Stimulated activated CD8-positive, alpha-beta memory T cell treated with anti-CD3 and anti-CD28 coated beads, Interleukin-7, amount 100 ng/mL, for 24 hours (primary cell): ENCODE measurements at places on chromosomes 7 and 10.

- no peak for DNase-seq
Observed at GRCh38 chr10:96720422-96721206, at the start of gene PIK3AP1. Gene PIK3AP1, minus strand, starts transcription at chr10:96720514. Its CDS starts 120 bp downstream, at chr10:96720394.

GRCh38 chr10:26365681-26366358, 72.3 kb upstream of the APBB1IP start:
- DNase-seq: no peak

GRCh38 chr7:117269417-117269816, 53.4 kb downstream of the WNT2 start:
- no peak for DNase-seq

DNA sequence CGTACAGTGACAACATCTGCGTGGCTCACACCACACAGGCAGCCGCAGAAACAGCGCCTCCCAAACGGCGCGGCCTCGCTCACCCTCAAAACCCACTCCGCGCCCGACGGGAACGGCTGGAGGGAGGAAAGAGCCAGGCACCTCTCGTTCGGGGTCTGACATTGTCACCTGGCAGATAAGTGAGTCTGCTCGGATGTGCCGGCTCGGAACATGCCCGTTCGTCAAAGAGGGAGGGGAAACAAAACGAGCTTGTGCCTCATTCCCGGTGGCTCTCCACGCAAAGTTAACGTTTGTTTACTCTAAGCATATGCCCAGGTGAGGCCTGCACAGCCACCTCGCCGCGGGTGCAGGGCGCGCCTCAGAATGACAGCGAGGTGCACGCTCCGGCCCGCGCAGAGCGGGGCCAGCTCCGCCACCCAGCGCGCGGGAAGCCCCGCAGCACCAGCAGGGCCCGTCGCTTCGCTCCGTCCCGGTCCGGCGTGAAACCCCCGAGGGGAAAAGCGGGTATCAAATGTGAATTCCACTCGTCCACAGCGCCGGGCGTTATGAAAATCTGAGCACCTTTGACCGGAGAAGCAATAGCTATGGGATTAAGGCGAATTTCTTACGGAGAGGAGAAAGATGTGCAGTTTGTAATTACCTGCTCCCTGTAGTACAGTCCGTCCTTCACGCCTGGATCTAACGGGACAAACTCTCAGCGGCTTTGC, 13.1 kb downstream of the CNPY1 start:
- no peak for DNase-seq

DNA sequence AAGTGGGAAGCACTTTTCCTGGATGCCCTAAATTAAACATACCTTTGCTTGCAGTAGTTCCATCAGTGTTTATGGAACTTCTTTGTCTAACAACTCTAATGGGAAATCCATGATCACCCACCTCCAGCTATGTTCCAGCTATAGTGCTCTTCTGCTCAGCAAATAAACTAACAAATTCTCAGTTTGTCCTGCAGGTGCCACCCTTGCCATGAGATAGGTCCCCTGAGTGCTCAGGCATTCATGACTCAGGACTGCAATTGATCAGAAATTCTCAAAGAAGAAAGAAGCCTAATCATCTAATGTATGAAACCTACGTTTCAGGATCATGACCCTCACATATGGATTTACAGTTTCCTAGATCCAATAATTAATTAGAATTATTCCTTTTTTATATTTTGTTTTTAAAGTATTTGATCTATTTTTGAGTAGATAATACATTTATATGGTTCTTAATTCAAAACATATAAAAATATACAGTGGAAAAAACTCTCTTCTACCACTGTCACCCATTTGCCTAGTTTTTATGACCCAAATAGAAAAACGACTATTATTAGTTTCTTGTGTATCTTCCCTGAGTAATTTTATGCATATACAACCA, 48.7 kb upstream of the DYNC1I1 start:
- no peak for DNase-seq

GRCh38 chr7:66739477-66739876, 1.1 kb upstream of the RABGEF1 start:
- no peak for DNase-seq

DNA sequence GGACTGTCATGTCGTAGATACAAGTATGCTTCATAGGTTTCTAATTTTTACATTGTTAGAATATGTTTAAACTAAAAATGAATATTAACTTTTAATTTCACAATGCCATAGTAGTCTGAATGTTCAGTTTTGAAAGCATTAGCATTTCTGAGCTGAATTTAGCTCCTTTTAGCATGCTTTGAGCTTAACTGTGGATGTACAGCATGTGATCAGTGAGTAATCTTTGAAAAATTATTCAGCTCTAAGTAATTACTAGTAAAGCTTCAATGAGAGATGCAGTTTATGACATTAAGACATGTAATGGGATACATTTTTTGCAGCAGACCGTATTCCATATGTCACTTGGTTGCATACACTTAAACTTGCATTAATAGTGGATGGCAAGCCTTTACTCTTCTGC, 114.1 kb upstream of the WNT16 start:
- DNase-seq: no peak

- DNase-seq: no peak
Observed at GRCh38 chr10:34408956-34409355, 406.1 kb downstream of the PARD3 start.

GRCh38 chr7:103613655-103614642, 167.9 kb upstream of the SLC26A5 start:
- DNase-seq: no peak

GRCh38 chr7:1041551-1042491, 2.5 kb upstream of the GPR146 start:
- no peak for DNase-seq

GRCh38 chr7:83739527-83739926, 90.6 kb upstream of the SEMA3E start:
- no peak for DNase-seq

DNA sequence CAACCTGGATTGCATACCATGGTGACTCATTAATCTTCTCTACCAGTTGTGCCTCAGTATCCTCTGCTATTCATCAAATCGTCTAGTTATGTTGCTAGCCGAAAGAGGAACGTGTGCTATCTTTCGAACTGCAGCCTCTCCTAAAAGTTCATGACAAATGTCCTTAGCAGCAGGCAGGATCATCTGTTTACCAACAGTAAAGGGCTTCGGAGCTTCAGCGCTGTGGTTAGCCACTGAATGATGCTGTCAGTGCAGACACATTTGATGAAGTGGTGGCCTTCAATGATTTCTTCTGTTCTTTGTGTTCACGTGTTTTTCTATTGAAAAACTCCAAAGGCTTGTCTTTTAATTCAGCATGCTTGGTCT, 68.8 kb downstream of the CSTF2T start:
- no peak for DNase-seq

DNA sequence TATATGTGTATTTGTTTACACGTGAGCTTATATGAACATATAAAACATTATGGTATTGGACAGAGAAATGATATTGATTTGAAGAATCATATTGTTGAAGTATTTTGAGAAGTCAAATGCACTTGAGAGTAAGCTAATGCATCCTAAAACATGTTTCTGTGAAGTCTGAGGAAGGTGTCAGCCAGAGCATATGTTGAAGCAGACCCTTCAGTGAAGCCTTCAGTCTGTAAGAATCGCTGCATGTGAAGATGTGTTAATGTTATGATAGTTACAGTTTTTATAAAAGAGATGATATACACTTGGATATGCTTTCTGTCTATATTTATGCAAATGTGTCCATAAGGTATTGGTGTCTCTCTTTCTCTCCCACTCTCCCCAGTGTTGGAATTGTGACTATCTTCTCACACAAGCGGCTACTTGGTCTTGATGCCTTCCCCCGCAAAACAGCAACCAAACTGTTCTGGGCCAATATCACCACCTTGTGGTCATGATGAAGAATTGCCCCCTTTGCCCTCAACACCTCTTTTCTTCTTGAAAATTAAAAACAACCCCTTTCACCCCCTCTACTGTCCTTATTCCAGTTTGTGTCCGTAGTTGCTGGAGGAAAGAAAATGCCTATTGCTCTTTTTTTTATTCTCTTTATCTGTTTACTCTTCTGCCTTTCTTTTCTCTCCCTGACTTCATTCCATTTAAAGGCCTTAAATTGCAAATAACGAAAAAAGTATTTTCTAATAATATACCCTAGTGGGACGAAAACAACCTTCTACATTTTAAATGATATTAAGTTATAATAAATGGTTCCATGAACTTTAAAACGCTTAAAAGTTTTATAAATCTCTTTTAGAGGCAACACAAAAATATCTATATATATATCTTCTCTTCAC, 64.9 kb downstream of the IKZF1 start:
- no peak for DNase-seq

- DNase-seq: no peak
Observed at GRCh38 chr7:131544449-131545301, 11.8 kb downstream of the PODXL start.

DNA sequence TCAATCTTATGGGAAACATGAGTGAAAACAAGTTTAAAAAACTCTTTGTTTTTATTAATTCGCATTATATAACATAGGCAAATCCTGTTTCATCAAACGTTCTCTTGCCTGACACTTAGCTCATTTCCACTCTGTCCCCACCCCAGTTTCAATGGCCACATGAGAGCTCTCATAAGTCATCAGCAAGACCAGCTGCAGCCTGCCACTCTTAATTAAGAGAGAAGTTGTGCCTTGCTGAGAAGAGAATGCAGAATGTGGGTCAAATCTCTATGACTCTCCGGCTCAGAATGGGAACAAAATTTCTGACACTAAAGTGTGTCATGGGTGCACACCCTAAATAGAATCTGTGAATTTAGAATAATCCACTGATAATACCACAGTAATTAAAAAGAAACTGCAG, 39.6 kb downstream of the ASAH2 start:
- no peak for DNase-seq

- DNase-seq: no peak
Observed at GRCh38 chr7:24769014-24769830, 12.0 kb upstream of the GSDME start.

GRCh38 chr7:76126632-76127031, 75.1 kb upstream of the SRRM3 start:
- no peak for DNase-seq

- no peak for DNase-seq
Observed at GRCh38 chr7:132436121-132436520, 140.1 kb downstream of the PLXNA4 start.

DNA sequence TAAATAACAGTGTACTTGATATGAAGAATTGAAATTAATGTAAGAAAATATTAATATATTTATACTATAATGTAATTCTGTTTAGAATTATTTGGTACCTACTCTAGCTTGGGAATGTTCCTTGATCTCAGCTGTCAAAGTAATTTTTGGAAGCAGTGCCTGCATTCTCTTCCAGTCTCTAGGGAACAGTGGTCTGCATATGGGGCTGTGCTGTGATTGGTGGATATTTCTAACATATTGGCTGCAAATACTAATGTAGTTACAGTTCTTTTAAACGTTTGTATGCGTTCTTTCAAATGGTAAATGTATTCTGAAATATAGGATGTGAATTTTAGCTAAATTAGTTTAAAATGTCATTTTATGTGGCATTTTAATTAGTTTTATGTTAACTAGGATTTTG, 87.2 kb downstream of the PHF14 start:
- no peak for DNase-seq
